ENCODE measurements at places on chromosomes 12 and 14. TPM values are rescaled to one million over a fixed set of nuclear protein-coding genes. Genes with fewer than 3 reads are reported as not detected.

DNA sequence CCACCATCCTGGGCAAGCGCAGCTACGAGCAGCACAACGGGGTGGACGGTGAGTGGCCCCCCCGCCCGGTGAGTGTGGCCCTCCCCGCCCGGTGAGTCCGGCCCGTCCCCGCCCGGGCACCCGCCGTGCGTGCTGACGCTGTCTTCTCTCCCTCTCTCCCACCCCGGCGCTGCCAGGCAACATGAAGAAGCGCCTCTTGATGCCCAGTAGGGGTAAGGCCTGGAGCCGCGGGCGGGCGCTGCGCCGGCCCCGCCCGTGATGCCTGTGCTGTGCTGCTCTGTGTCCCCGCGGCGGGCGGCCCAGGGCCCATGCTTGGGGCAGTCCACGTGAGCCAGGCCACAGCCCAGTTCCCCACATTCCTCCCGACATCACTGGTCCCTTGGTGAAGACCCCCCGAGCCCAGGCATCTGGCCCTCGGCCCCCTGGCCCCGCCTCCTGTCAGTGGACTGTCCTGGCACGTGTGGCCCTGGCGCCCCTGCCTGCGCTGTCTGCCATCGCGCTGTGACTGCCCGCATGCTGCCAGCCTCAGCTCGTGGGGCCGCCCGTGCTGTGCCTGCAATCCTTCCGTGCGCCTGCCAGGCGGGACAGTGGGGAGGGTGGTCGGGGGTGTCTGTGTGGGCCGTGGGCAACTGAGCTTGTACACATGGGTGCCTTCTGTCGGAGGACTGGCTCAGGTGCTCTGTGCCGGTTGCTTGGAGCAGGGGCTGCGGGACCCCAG, 7.9 kb upstream of the CRIP2 start:
- H3K27ac ChIP-seq = no peak overlapping the region
- no peaks in the 10 kb centered on the region for H3K27me3 ChIP-seq
- no peaks in the 10 kb centered on the region for H3K4me1 ChIP-seq
- H3K36me3 ChIP-seq = peaks cover under 1% of the 10 kb centered on the region
- no peak overlapping the region for H3K4me3 ChIP-seq

TAS2R50 gene
- 0.25 TPM for total RNA-seq

GRCh38 chr12:88306471-88307069, 164.5 kb downstream of the TMTC3 start:
- H3K4me3 ChIP-seq = no peak overlapping the region
- H3K36me3 ChIP-seq = no peaks in the 10 kb centered on the region
- DNase-seq = no peak
- peaks cover under 1% of the 10 kb centered on the region for H3K27me3 ChIP-seq
- H3K27ac ChIP-seq = no peak overlapping the region
- peaks cover 6% of the 10 kb centered on the region for H3K4me1 ChIP-seq

GRCh38 chr14:68564191-68564825, 228.6 kb downstream of the ZFP36L1 start:
- H3K27ac ChIP-seq = no peak overlapping the region
- no peaks in the 10 kb centered on the region for H3K27me3 ChIP-seq
- DNase-seq = no peak
- peaks cover 11% of the 10 kb centered on the region for H3K4me1 ChIP-seq

DNA sequence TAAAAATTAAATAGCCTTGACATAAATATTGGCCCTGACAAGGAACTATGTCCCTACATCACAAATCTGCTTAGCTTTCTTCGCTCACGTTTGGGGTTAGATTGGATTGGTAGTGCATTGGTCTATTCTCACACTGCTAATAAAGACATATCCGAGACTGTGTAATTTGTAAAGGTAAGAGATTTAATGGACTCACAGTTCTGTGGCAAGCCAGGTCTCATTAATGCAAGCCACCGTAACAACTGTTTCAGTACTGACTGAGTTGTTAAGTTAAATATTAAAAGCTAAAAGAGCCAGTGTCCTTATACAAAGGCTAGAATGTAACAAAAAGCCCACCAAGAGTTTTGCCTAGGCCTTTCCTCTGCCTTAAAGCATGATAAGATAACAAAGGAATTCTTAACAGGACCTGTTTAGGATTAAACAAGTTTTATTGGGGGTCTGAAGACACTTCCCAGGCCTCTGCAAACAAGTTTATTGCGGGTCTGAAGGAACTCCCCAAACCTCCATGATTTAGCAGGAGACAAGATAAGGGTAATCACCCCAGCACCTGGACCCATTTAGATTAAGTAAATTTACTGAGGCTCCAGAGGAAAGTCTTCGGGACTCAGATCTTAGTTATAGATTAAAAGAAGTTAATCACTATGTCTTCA, 88.2 kb upstream of the PTGDR start:
- no peak overlapping the region for H3K27ac ChIP-seq
- peaks cover 20% of the 10 kb centered on the region for H3K4me1 ChIP-seq
- DNase-seq = no peak
- peaks cover 8% of the 10 kb centered on the region for H3K36me3 ChIP-seq

DNA sequence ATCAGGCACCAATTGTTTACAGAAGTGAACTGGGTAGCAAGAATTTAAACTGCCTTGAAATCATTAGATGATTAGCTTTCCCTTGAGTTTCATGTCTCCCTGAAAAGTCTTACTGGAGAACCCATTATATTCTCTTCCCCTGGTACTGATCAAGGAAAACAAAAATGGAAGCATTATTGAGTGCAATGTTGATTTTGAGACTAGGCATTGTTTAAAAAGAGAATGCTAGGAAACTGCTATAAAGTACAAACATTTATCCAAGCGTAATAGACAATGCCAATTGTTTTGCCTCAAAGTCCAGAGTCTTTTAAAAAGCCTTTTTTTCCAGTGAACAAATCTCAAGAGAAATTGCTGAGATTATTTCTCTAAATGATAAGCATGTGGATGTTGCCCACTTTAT, 197.0 kb downstream of the CCER1 start:
- H3K4me1 ChIP-seq = no peaks in the 10 kb centered on the region
- no peak for DNase-seq
- no peak overlapping the region for H3K27ac ChIP-seq
- no peaks in the 10 kb centered on the region for H3K27me3 ChIP-seq

- peaks cover 26% of the 10 kb centered on the region for H3K36me3 ChIP-seq
- no peak for DNase-seq
- peaks cover 7% of the 10 kb centered on the region for H3K4me1 ChIP-seq
Measured at GRCh38 chr12:68324531-68324930, 7.6 kb downstream of the MDM1 start.

GRCh38 chr12:33770652-33771051, 251.6 kb upstream of the ALG10 start:
- DNase-seq = no peak
- H3K27ac ChIP-seq = no peak overlapping the region
- H3K36me3 ChIP-seq = no peaks in the 10 kb centered on the region
- no peaks in the 10 kb centered on the region for H3K27me3 ChIP-seq
- no peak overlapping the region for H3K4me3 ChIP-seq

CNTN1 gene
- not detected for total RNA-seq

RTL1 gene
- not detected for total RNA-seq

GRCh38 chr12:109130297-109131153, 14.1 kb downstream of the ACACB start:
- H3K4me1 ChIP-seq = no peaks in the 10 kb centered on the region
- H3K27me3 ChIP-seq = peaks cover 8% of the 10 kb centered on the region
- H3K4me3 ChIP-seq = no peak overlapping the region
- H3K36me3 ChIP-seq = no peaks in the 10 kb centered on the region
- no peak overlapping the region for H3K27ac ChIP-seq

RIPK3 gene
- 37.3 TPM for total RNA-seq

TBX5 gene
- not detected for total RNA-seq

DLK1 gene
- total RNA-seq = not detected

PDZRN4 gene
- not detected for total RNA-seq

KCNMB4 gene
- 0.33 TPM for total RNA-seq

- no peaks in the 10 kb centered on the region for H3K27me3 ChIP-seq
- H3K4me1 ChIP-seq = no peaks in the 10 kb centered on the region
- no peak for DNase-seq
- H3K27ac ChIP-seq = no peak overlapping the region
Measured at GRCh38 chr12:114368685-114369452, 37.1 kb downstream of the TBX5 start.

GRCh38 chr14:77301103-77301502, 19.6 kb downstream of the POMT2 start:
- H3K27ac ChIP-seq = no peak overlapping the region
- H3K4me3 ChIP-seq = no peak overlapping the region
- peaks cover 4% of the 10 kb centered on the region for H3K36me3 ChIP-seq
- H3K4me1 ChIP-seq = peaks cover 25% of the 10 kb centered on the region

DNA sequence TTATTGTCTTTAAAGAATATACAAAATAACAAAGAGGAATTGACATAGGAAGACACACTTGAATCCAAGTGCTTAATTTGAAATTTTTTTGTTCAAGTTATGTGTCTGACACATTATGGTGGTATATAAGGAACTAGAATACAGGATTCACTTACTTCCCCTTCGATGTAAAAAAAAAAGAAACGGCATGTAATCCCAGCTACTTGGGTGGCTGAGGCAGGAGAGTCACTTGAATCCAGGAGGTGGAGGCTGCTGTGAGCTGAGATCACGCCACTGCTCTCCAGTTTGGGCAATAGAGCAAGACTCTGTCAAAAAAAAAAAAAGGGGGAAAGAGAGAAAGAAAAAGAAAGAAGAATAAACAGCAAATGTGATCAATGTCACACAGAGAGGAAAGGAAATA, 8.9 kb downstream of the CLEC12A start:
- H3K27me3 ChIP-seq = peaks cover 25% of the 10 kb centered on the region
- no peak for DNase-seq
- H3K4me3 ChIP-seq = no peak overlapping the region
- H3K27ac ChIP-seq = no peak overlapping the region
- H3K36me3 ChIP-seq = no peaks in the 10 kb centered on the region

OS9 gene
- 152 TPM for total RNA-seq

DNA sequence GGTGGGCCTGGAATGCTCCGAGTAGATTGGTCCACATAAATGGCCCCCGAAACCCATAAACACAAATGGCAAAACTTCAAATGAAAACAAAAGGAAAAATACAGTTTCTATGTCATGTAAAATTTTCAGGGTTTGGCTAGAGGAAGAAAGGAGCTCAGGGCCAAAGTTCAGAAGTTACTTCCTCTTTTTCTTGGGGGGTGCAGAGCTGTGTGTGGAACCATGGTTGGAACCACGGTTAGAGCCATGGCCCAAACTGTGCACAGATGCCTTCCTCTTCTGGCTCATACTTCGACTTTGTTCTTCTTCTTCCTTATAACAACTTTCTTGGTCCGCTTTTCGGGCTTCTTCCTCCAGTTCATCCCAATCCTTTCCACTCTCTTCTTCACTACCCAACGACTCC, 51.7 kb downstream of the MGST1 start:
- no peak overlapping the region for H3K27ac ChIP-seq
- H3K4me1 ChIP-seq = no peaks in the 10 kb centered on the region
- H3K36me3 ChIP-seq = no peaks in the 10 kb centered on the region
- no peaks in the 10 kb centered on the region for H3K27me3 ChIP-seq
- H3K4me3 ChIP-seq = no peak overlapping the region

DNA sequence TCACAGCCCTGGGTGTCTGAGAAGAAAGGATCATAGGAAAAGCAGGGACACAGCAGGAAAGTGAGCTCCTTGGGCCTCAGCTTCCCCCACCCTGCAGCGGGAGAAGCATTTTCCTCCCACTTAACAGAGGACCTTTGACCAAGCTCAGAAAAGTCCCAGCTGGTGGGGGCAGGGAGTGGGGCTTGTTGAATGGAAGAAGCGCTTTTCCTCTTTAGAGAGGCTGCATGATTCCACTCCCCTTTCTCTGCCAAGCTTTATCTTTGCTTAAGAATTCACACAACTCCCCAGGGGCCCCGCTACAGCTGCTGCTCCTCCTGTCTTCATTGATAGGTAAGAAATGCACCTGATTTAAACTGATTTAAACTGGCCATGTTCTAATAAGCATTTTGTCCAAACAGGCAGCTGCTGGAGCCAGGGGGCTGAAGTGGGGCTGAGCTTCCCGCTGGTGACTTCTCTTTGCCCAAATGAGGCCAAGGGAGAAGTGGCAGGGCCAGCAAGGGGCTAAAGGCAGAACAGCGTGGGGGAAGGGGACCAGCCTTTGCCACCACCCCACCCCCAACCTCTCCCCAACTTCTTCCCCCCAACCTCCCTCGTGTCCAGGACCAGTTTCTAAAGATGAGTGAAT, 1.7 kb upstream of the PAPLN start:
- peaks cover 62% of the 10 kb centered on the region for H3K27me3 ChIP-seq
- H3K4me1 ChIP-seq = peaks cover 22% of the 10 kb centered on the region
- H3K36me3 ChIP-seq = peaks cover 3% of the 10 kb centered on the region
- H3K4me3 ChIP-seq = no peak overlapping the region
- no peak for DNase-seq

CCDC184 gene
- total RNA-seq = 0.65 TPM

GPRC5D gene
- 0.73 TPM for total RNA-seq

GRCh38 chr14:65321370-65321875, 91.1 kb upstream of the FUT8 start:
- peaks cover 9% of the 10 kb centered on the region for H3K36me3 ChIP-seq
- H3K27me3 ChIP-seq = no peaks in the 10 kb centered on the region
- peak; percentile 40 for DNase-seq
- peaks cover 47% of the 10 kb centered on the region for H3K4me1 ChIP-seq
- H3K4me3 ChIP-seq = no peak overlapping the region
- peak overlapping the region; percentile 34 for H3K27ac ChIP-seq

- H3K27ac ChIP-seq = no peak overlapping the region
- H3K27me3 ChIP-seq = no peaks in the 10 kb centered on the region
- no peak for DNase-seq
- no peak overlapping the region for H3K4me3 ChIP-seq
- peaks cover 8% of the 10 kb centered on the region for H3K4me1 ChIP-seq
Measured at GRCh38 chr14:38127784-38128183, 79.9 kb upstream of the SSTR1 start.

WDR20 gene
- total RNA-seq = 31.9 TPM

GRCh38 chr14:64584190-64584589, 34.4 kb downstream of the PPP1R36 start:
- H3K27me3 ChIP-seq = no peaks in the 10 kb centered on the region
- no peak for DNase-seq
- H3K27ac ChIP-seq = no peak overlapping the region
- H3K4me1 ChIP-seq = no peaks in the 10 kb centered on the region
- no peaks in the 10 kb centered on the region for H3K36me3 ChIP-seq

- no peak overlapping the region for H3K27ac ChIP-seq
- no peak overlapping the region for H3K4me3 ChIP-seq
- no peaks in the 10 kb centered on the region for H3K36me3 ChIP-seq
- no peaks in the 10 kb centered on the region for H3K4me1 ChIP-seq
Measured at GRCh38 chr14:85180876-85181275, 349.1 kb upstream of the FLRT2 start.

- H3K4me3 ChIP-seq = no peak overlapping the region
- no peak for DNase-seq
- H3K4me1 ChIP-seq = peaks cover 10% of the 10 kb centered on the region
- no peaks in the 10 kb centered on the region for H3K36me3 ChIP-seq
Measured at GRCh38 chr12:50961708-50962107, 9.4 kb downstream of the HIGD1C start.

TSHR gene
- total RNA-seq = 0.70 TPM

DNA sequence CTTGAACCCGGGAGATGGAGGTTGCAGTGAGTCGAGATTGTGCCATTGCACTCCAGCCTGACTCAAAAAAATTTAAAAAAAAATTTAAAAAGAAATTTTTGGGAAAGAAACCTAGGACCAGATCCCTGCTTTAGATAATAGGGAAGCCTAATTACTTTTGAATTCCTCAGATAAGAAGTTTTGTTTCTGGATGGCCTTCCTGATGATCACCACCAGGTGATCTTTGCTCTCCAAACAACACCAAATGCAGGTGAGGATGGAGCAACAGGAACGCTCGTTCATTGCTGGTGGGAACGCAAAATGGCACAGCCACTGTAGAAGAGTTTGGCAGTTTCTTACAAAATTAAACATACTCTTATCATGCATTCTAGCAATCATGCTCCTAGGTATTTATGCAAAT, 28.5 kb upstream of the KLC1 start:
- H3K27ac ChIP-seq = no peak overlapping the region
- H3K36me3 ChIP-seq = no peaks in the 10 kb centered on the region
- peaks cover 2% of the 10 kb centered on the region for H3K27me3 ChIP-seq
- H3K4me1 ChIP-seq = peaks cover 4% of the 10 kb centered on the region
- no peak for DNase-seq
- H3K4me3 ChIP-seq = no peak overlapping the region
